ENCODE measurements at places on chromosomes 4 and X.

DNA sequence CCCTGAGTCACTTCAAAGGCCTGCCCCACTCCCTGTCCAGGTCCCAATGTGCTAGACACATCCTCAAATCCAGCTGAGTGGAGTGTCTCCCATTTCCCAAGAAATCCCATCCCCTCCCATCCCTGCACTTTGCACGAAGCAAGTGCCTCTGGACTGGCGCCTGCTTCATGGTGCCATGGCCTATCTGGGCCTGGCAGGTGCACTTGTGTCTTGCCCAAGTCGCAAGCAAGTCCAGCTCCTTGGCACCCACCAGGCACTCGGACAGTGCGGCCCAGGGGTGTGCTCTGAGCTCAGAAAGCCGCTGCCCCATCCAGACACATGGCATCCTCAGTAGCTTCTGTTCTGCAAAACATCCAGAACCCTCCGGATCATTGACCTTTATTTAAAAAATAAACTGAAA is 97.4 kb downstream of the DCTD start:
- DNase-seq, result no peak

- no peak for DNase-seq
These were observed 611.4 kb downstream of the KCTD8 start for GRCh38 chr4:43837171-43837570.

GRCh38 chrX:131609480-131609879 is 65.6 kb downstream of the OR13H1 start:
- DNase-seq, result no peak

DNA sequence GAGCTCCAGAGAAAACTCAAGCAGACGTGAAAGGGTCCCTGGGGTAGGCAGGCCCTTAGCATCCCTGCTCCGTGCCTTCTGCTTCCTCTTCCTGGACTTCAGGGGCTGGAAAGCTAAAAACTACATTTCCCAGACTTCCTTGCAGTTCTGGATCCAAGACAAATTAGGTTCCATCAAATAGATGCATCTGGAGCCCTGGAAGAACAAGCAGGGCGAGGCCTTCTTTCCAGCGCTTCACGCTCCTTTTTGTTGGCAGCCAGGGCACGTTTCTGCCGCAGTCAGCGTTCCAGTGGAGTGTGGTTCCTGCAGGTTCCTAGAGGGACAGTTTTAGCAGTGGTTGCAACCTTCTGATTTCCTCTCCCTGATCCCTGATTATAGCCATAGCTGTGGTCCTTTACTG is 53.6 kb upstream of the MSX1 start:
- DNase-seq, result no peak

DNA sequence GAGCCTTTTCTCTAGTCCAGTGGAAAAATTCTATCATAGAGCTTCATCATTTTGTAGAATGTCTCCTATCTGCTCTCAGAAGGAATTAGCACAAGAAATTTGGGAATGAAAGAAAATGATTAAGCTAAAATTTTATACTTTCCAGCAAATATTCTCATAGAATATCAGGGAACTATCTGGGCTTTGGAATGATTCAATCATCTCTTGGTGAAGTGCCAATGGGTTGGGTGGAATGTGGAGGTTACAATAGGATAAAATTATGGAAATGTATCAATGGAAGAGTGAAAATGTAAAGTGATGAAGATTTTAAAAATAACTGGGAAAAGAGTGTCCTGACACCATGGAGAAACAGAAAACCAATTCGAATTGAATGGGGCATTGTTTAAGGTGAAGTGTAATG is 119.0 kb upstream of the MID1 start:
- DNase-seq, result no peak

DNA sequence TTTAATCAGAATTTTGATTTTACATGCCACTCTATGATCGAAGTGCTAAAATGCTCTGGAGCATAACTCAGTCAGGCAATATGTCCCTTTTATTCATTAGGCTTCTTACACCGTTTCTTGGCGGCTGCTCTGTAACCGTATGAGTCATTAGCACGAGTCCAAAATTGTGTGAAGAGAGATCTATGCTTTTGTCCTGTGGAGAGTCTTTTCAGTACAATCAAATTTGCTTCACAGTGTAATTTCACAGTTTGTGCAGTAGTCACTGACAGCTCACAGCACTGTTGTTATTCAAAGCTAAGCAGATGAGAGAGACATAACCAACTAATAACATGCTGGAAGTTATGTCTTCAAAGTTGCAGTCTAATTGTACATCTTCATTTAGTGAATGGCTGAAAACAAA is 167.8 kb downstream of the PCDH10 start:
- no peak for DNase-seq

DNA sequence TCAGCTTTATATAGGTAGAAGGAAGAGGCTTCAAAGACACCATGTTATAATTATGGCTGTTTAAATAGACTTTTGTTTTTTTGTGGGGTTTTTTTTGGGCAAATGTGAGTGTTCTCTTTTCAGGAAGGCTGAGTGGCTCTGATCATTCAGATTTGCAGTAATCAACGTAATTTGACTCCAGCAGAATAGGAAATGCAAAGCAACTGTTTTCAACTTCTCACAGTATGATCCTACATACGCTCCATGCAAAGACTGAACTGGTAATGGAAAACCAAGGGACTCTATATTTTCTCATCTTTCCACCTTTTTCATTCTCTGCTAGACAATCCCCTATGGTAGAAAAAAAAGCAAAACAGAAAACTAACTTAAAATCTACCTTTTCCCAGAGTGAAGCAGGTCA is 10.8 kb downstream of the ADH1B start:
- no peak for DNase-seq
